ENCODE measurements at places on chromosomes 7 and 10.

- no peak for DNase-seq
These were observed 296.1 kb downstream of the CDK14 start for GRCh38 chr7:90892213-90892612.

DNA sequence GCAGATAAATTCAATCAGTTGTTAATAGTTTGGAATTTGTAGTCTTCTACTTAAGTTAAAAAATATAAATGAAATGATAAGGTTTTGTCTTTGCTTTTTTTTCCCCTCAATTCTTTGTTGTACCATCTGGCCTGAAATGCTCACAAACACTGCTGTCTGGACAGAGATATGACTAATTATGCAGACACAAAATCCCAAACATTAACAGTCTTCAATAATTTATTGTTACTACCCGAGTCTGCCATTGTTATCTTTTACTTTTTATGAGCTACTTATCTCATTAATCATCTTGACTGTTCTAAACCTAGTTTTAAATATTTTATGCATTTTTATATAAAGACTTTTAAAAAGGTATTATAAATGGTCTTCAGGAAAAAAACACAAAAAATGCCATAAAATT, 64.7 kb upstream of the THSD7A start:
- DNase-seq = no peak

GRCh38 chr7:45106-46090, 147.0 kb upstream of the FAM20C start:
- no peak for DNase-seq

- no peak for DNase-seq
These were observed 379.1 kb downstream of the INHBA start for GRCh38 chr7:41323806-41324205.

GRCh38 chr10:113261611-113262091, 291.2 kb upstream of the HABP2 start:
- DNase-seq = no peak

DNA sequence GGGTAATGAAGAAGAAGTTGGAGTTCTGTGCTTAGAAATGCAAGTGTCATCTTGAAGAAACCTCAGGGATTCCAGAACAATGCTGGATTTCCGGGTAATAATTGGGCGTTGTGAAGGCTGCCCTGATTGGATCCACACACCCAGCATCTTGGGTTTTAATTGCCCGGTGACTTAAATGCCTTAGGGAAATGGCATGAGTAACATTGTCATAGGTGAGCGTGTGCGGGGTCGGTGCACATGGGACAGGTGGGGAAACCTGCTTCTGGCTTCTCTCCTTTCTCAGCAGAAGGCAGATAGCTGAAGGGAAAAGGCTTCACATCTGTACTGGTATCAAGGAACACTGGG, 15.2 kb upstream of the CAMK1D start:
- DNase-seq = no peak

DNA sequence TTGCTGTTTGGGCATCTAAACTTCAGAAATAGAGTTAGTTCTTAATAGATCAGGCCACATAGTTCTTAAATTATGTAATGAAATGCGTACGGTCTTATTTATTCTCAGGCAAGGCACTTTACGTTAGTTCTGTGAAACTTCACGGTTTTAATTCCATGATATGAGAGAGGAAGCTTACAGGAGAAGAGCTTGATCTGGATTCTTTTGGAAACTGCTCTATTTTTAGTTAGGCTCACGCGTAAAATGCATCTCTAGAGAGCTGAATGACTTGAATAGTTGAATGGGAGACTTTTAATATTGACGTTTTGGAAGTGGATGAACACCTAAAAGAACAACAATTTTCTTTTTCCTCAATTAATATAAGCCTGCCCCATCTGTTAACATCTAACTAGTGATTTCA, 71.1 kb downstream of the PRKG1 start:
- DNase-seq = no peak

DNA sequence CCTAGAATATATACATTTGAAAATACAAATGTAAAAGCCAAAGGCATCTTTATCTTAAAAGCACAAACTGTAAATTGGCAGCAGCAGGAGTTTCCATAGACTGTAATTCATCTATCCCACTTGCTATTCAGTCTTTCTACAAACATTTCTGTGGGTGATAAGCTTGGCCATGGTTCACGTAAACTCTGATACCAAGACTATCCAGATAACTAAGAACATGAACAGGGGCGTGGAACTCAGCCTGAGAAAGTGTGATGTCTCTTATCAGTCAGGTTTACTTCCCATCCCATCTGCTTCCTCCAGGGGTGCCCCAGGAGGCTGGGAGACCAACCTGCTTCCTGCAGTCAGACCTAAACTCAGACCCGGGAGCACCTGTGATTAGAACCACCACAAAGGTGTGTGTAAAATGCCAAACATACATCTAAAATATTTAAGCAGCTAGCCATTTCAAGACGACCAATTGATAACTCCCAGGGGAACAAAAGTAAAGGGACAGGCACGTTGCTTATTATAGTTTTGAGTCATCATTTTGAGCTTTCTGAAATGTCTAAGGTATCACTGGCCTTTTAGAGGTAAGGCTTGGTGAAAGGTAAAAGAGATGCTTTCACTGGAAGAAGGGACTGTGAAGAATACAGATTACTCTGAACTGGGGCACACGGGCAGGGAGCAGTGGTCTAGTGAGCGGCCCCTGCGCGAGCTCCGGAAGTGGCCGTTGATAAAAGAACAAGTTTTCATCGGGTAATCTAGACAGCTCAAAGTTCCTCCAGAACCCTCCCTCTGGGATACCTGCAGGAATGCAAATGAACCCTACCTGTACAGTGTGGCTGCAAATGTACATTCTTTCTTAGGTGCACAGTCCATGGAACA, 51.5 kb downstream of the RSU1 start:
- DNase-seq = no peak

DNA sequence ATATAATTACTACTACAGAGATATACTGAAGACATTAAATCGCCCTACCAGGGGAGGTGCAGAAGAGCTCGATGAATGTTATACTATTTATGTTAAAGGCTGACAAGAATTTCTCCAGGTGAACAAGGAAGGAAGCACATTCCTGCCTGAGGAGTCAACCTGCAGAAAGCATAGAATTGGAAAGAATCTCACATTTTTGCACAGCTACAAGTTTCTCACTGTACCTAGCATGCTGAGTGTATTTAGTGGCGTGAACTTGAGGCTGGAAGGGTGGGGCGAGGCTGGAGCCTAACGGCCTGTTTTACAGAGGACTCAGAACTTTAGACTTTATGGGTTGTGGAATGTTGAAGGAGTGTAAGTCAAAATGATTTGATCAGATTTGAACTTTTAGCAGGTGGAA, 373.6 kb upstream of the LRGUK start:
- DNase-seq = no peak

DNA sequence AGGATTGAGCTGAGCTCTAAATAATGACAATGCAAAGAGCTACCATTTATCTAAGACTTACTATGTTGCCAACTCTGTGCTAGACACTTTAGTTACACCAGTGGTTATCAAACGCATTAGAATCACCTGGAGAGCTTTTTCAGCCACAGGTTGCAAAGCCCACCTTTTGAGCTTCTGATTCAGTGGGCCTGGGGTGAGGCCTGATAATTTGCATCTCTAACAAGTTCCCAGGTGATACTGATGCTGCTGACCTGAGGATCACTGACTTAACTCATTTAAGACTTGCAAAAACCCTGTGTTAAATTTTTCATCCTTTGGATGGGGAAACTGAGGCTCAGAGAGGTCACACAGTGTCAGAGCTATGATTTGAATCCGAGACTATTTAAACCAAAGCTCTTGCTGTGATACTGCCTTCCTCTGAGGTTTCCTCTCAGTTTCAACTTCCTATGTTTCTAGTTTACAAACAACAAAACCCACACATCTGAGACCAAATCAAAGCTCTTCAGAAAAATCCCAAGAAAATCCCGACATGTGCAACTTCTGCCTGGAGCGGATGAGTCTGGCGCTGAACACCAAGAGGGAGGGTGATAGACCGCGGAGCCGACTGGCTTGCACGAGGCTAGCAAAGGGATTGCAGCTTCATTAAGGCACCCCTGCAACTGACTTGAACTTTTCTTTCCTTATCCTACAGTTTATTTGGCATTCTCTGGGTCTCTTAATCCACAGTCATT, 124.9 kb downstream of the CYP26A1 start:
- DNase-seq = no peak

- no peak for DNase-seq
These were observed 97.9 kb upstream of the SAMD8 start for GRCh38 chr10:75013522-75013921.

- no peak for DNase-seq
These were observed 39.7 kb upstream of the FEZF1 start for GRCh38 chr7:122344303-122344620.

GRCh38 chr7:4200546-4201094, 481.5 kb upstream of the FOXK1 start:
- DNase-seq = no peak

DNA sequence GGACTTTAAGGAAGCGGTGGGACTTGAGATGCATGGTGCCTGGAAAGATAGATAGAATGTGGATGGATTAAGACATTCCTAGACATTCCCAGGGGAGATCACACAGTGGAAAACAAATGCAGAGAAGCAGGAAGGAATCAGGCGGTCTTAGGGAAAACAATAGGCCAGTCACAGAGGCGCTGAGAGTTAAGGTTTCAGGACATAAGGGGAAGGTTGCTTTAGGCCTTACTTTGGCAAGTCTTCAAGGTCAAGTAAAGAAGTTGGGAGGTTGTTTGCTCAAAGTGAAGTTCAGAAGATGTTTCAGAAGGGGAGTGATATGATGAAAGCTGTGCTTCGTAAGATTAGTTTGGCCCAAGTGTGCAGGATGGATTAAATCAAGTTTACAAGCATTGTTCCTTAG, 109.4 kb downstream of the SUGCT start:
- DNase-seq = no peak

DNA sequence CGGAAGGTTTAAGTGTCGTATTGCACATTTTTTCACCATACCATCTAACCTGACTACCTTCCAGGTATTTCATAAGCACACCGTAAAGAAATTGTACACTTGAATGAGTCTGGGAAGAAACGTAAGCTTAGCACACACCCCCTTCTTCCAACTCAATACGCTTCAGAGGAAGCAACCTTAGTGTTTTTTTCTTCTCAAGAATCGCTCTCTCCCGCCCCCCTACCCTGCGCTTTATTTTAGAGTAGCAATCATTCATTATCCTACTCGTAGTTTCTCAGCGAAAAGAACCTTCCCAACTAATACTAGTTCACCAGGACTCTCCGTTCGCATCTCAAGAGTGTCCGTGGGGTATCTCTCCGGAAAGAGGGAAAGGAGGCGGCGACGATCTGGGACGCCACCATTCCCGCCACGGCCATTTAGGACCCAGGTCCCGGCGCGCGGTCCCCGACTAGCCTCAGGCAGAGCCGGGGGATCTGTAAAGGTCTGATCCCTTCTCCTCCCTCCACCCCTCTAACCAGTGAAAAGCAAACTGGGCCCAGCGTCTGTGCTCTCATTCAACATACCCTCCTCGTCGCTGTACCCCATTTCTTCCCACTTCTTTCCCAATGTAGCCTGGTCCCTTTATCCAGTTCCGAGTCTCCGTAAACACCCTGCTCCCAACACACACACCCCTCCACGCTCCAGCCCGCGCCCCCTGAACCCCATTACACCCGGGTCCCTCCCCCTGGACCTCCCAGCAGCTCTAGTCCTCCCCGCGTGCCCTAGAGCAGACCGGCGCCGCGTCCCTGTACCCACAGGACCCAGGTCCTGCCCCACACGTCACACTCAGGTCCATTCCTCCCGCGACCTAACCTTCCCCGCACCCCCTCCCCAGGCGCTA, 16.0 kb downstream of the MYOZ1 start:
- DNase-seq = no peak

DNA sequence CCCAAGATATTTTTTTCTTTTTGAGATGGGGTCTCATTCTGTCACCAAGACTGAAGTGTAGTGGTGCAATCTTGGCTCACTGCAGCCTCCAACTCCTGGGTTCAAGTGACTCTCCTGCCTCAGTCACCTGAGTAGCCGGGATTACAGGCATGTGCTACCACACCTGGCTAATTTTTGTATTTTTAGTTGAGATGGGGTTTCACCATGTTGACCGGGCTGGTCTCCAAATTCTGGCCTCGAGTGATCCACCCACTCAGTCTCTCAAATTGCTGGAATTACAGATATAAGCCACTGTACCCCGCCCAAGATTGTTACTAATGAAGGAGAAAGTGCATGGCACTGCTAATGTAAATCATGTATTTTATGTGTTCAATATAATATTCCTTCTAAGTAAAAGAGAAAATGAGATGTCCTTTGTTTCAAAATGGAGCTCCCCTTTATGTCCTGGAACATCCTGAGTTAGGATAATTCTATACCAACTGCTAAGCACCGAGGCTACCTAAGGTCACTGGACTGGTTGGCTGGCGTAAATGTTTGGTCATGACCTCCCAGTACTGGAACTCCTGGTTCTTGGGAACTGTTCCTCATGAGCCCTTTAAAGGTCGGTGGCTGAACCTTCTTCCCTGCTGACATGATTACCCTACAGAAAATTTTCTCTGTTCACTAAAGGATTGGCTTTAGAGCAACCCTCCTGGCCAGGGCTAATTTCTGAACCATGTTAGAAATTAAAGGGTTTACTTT, 59.9 kb downstream of the SLC16A9 start:
- DNase-seq = no peak

DNA sequence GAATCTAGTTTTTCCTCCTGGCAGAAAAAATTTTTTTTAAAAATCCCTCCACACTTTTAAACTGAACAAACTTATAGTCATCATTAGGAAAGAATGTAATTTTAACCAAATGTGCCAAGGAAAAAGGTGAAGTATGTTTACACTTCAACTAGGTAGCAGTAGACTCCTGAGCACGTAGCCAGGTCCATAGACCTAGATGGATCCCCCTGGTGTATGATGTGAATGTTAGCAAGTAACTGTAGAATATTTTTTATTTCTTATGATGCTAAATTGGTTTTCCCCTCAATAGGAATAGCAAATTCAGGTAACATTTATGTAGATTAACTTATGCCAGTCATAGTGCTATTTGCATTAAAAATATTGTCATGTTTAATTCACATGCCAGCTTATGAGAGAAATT, 19.6 kb downstream of the CABCOCO1 start:
- DNase-seq = no peak

Data from NCI-H524 treated with DMSO at 0.1 percent for 48 hours (cell line).